ENCODE measurements at places on chromosomes 2 and 18.

DNA sequence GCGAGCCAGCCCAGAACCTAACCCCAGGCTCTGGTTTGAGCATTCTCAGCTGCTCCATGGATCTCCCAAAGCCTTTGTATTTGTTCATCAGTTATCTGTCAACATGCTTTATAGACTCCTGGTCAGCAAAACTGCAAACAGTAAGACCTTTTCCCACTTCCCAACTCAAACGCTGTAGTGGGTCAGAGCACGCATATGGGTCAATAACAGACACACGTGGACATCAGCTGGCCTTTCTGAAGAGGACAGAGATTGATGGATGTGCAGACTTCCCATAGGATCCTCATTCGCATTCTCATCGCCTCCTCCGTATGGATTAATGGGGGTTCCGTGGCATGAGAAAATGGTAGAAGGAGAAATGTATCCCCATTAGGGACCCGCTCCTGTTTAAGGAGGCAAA lies 508.1 kb downstream of the EIPR1 start:
- DNase-seq: no peak

GRCh38 chr2:127759931-127760330 lies 51.0 kb downstream of the WDR33 start:
- no peak for DNase-seq

- DNase-seq: no peak
These were observed 73.5 kb downstream of the KCNF1 start for GRCh38 chr2:10985260-10985659.

DNA sequence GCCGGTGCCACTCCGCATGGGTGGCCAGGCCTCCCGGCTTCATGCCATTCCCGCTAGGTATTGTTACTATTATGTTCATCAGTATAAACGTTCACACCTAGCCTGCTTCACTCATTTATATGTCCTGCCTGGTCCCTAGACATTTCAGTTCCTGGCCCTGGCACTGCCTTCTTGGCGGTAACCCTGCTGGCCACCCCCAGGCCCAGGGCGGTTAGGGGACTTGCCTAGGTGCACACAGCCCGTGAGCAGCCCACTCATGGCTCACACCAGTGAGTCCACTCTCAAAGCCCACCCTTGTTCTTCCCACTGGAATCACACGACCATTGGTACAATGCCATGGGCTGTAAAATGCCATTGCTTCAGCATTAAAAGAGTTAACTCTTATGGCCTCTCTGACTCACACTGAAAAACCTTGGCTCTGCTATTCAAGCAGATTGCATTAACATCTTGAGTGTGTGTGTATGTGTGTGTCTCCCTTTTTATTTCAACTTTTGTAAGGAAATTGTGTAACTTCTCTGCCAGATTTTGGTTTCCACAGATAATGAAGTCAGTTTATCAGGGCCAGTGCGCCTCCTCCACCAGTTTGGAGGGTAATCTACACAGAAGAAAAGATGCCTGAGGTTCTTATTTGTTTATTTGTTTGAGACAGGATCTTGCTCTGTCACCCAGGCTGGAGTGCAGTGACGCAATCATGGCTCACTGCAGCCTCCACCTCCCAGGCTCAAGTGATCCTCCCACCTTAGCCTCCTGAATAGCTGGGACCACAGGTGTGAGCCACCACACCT lies 74.2 kb downstream of the RAB31 start:
- DNase-seq: no peak

GRCh38 chr2:167946441-167946841 lies 301.0 kb downstream of the STK39 start:
- no peak for DNase-seq

DNA sequence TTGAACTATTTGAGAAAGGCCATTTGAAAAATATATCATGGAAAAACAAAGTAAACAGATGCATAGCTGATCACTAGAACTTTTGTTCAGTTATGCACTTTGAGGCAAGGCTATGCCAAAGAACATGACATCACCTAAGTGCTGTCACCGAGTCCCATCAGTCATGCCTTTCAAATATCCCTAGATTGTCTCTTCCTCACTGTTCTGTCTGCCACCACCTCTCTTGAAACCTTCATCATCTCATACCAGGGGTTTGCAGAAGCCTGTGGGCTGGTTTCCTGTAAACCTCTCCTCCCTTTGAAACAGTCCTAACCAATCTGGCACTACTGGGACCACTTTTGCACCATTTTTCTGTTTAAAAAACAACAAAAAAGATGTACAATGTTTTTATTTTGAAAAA lies 12.3 kb upstream of the RAPH1 start:
- no peak for DNase-seq

DNA sequence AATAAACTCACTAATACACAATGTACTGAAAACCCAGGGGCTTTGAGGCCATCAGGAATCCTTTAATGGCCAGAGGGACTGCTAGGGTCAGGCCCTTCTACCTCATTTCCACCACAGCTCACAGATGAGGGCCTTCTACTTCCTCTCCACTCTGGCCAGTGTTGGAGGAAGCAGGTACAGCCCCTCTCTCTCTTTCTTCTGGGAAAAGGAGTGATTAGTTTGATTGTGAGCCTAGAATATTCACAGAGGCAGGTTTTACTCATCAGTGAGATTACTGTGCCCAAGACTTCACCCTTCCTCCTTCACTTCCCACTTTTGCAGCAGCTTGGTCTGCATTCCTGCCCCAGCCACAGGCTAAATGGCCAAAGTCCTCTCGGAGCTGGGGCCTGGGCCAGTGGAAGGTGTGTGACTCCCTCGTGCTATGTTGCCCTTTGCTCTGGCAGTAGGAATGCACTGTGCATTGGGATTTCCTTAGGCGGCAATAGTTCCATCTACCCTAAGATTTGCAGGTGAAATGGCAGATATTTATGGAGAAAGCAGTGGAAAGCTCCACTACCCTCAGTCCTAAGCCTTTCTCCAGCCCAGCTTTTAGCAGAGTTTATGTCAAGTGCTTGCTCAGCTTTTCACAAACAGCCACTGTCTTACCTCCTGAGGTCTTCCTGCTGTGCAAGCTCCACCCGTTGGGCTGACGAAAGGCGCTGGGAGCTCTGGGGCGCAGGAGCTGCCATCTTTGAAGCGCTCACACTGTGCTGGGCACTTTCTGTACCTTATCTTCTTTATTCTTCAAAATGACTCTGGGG lies 36.2 kb upstream of the YES1 start:
- DNase-seq: no peak

- no peak for DNase-seq
These were observed 52.2 kb downstream of the NCOA1 start for GRCh38 chr2:24543252-24543651.

- DNase-seq: no peak
These were observed 53.6 kb downstream of the ACVR1 start for GRCh38 chr2:157822533-157822932.

- no peak for DNase-seq
These were observed 8.4 kb downstream of the COX5B start for GRCh38 chr2:97654309-97654708.

- no peak for DNase-seq
These were observed 301.0 kb upstream of the HS6ST1 start for GRCh38 chr2:128619471-128620325.

- no peak for DNase-seq
These were observed 8.7 kb downstream of the STK17B start for GRCh38 chr2:196162586-196163175.

DNA sequence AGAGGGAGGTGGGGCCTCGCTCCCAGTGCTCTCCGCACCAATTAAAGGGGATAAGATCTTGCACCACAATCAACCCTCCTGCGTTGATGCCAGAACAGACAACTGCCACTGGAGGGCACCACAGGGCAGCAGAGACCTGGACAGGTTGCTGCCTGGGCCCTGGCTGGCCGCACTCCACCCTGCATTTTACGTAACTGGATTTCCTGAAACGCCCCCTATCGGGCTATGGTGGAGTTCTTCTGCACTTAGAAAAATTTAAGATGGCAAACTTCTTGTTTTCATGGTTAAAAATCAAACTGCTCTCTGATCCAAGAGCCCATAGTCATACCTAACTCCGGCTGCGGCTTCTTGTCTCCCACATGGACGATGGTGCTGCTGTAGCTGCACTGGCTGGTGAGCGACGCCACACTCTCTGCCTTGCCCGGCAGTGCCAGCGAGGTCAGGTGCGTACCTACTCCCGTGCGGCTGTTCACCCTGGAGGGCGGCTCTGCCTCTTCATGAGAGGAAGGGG lies 16.8 kb upstream of the HES6 start:
- peak; percentile 88 for DNase-seq

- DNase-seq: no peak
These were observed 47.0 kb downstream of the PARD6G start for GRCh38 chr18:80200171-80200931.

GRCh38 chr2:204842661-204843485 lies 297.6 kb downstream of the PARD3B start:
- DNase-seq: no peak

DNA sequence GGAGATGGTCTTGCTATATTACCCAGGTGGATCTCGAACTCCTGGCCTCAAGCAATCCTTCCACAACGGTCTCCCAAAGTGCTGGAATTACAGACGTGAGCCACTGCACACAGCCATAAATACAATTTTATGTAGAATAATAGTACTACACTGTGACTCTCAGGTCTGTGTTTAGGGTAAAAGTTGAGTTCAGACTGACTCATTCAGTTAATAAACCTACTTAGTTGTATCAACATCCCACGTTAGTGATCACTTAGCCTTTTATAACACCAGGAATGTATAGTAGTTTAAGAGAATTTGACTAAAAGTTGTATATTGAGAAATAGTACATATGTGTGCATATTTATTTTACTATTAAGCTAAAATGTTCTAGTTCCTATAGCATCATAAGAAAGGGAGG lies 237.5 kb downstream of the PHLPP1 start:
- DNase-seq: no peak

GRCh38 chr18:55641486-55641885 lies 53.5 kb upstream of the TCF4 start:
- no peak for DNase-seq

DNA sequence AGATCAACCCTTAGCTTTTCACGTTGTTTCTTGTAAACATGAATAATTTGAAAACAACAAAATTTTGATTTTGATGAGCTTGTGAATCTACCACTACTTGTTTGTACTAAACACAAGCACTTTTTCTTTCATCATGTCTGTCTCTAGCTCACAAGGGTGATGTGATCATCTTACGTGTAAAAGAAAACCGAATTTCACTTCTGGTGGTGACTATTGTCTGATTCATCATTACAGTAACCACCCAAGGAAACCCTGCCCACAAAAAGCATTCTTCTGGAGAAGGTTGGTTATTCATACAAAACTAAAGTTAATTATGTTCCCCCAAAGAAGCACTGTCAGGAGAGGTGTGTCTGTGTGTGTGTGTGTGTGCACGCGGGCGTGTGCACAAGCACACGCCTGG lies 285.4 kb downstream of the ZNF516 start:
- no peak for DNase-seq

DNA sequence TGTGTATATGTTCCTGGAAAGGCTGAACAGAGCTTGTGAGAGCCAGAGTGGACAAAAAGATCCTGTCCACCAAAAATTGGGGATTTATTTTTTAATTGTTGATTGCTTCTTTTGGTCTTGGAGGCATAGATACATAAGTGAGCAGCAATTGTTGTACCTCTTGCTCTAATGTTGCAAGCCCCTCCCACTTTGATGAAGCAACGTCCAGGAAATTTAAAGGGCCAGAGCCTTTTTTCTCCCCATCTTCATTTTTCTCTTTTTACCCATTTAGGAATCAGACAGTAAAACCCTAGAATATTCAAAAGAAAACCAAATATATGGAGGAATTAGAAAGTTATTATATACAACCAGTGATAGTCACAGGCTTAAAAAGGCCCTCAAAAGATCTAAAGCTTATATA lies 871.8 kb upstream of the NRXN1 start:
- DNase-seq: no peak

GRCh38 chr18:35938158-35938557 lies 34.3 kb upstream of the RMP24 start:
- DNase-seq: no peak

GRCh38 chr2:235496239-235496621 lies 2.4 kb downstream of the AGAP1 start:
- DNase-seq: no peak

DNA sequence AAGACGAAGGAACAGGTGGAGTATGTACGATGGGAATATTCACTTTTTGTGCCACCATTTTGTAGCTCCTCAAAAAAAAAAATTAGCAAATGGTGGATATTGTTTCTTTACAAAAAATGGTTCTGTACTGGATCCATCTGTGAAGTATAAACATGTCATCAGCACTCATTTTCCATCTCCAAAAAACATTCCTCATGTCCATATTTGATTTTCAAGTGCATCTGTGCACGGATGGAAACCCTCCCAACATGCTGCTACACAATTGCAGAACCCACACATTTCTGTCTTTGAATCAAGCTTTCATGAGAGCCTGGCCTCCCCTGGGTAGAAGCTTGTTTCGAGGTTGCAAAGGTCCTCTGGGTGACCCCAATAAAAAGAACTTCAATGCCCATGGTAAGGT lies 59.6 kb upstream of the ZEB2 start:
- no peak for DNase-seq

- peak; percentile 7 for DNase-seq
These were observed 584 bp downstream of the AAK1 start for GRCh38 chr2:69642709-69643601.

DNA sequence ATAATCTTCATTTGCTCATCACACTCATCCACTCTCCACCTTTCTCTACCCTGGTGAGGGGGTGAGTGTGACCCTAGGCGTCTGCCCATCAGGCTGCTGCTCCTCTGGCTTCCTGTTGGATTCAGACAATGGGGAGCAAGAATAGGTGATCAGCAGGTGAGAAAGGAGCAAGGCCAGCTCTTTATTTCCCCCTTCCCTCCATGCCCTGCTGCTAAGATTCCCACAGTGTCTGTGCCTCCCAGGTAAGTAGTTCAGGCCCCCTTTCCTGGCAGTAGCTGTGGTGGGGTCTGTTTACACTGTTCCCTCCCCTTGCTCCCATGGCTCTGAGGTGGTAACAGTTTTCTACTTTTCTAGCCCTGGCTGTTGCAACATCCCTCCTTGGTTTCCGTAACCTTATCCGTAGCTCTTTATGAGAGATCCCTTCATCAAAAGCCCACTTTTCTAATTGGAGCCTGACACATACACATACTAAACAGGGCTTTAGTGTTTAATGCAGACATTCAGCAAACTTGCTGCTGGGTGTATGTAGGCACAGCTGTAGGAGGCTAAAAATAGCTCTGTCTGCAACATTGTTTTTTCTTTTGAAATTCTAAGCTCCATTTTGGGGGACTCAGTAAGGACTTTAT lies 27.5 kb downstream of the MAP2 start:
- no peak for DNase-seq

DNA sequence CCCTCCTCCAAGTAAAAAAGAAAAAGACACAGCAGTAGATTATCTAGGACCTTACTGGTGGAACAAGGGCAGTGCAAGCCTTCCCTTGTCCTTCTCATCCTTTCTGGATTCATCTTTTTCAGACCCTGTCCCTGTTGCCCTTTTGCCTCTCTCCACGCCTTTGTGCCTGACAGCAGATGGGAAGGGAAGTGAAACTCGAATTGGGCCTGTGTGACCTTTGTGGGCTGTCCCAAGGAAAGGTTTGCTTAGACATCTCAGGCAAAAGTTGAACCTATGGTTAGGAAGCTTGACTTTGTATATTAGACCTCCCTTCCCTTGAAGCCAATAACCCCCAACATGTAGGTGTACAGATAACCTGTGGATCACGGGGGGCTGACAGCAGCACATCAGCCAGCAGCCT lies 185.3 kb downstream of the PRKCE start:
- DNase-seq: no peak

GRCh38 chr18:13220361-13220991 lies 1.9 kb downstream of the LDLRAD4 start:
- no peak for DNase-seq

- DNase-seq: no peak
These were observed 129.5 kb upstream of the PELI1 start for GRCh38 chr2:64273524-64274398.

- no peak for DNase-seq
These were observed 52.6 kb downstream of the CXCR4 start for GRCh38 chr2:136065384-136065783.
